ENCODE measurements at places on chromosomes 1 and 21.

DNA sequence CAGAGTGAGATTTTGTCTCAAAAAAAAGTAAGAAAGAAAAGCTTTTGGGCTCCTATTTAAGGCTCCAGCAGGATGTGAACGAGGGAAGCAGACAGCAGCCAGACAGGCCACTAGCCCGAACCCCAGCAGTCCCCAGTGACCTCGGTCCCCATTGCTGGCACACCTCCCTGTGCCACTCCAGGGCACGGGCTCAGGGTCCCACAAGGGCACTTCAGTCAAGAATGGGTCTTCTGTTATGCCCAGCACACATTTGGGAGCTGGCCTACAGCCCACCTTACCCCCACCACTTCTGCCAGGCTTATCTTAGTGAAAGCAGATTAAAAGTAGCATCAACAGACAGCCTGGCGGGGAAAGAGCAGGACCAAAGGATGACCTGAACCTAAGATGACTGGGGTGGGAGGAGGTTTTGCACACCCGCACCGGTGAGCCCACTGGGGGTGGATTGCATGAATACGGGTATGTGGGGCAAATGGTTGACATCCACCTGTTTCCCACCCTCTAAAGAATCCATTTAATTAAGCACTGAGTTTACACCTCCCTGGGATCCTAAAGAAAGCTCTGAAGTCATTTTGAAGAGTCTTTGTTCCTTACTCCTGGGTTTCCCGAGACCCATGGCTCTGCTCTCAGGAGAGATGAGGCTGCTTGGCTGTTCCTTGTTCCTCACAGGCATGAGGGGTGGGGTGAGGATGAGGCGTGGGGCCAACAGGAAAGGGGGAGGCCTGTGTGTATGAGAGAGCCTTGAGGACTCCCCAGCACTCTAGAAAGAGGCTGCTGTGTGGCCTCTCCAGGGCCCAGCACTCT lies 4.7 kb downstream of the CHI3L1 start:
- DNase-seq, result no peak

DNA sequence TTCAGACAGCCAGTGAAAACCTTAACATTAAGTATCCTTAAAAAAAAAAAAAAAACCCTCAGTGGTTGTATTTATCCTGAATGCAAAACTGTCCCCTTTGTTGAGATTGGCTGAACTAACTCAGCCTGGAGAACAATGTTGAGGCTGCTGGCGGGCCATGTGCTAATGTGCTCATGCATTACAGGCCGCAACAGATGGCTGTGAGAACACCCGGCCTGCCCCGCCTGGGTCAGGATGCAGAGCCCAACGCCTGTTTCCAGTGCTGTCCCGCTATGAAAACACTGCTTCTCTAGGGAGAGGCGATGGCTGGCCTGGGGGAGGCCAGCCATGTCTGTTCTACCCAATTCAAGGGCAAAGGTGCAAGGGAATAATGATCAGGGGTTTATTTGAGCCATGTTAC lies 13.8 kb downstream of the OLIG2 start:
- DNase-seq, result no peak

DNA sequence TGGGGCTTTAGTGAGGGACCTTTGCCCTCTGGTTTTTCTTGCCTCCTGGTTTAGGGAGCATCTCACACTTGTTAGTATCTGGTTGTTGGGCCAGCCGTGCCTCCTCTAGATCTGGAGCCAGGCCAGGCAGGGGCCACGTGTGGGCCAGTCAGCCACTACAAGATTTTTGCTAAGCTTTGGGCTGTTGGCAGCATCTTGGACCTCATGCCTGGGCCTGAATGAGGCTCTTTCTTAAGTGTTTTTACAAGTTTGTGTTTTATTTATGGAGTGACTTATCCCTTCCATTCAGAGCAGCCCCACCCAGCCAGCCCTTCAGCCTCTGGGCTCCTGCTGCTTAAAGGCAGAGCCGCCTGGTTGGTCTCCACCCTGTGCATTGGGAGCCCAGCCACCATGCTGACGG lies 1.6 kb upstream of the SH3BGRL3 start:
- no peak for DNase-seq

DNA sequence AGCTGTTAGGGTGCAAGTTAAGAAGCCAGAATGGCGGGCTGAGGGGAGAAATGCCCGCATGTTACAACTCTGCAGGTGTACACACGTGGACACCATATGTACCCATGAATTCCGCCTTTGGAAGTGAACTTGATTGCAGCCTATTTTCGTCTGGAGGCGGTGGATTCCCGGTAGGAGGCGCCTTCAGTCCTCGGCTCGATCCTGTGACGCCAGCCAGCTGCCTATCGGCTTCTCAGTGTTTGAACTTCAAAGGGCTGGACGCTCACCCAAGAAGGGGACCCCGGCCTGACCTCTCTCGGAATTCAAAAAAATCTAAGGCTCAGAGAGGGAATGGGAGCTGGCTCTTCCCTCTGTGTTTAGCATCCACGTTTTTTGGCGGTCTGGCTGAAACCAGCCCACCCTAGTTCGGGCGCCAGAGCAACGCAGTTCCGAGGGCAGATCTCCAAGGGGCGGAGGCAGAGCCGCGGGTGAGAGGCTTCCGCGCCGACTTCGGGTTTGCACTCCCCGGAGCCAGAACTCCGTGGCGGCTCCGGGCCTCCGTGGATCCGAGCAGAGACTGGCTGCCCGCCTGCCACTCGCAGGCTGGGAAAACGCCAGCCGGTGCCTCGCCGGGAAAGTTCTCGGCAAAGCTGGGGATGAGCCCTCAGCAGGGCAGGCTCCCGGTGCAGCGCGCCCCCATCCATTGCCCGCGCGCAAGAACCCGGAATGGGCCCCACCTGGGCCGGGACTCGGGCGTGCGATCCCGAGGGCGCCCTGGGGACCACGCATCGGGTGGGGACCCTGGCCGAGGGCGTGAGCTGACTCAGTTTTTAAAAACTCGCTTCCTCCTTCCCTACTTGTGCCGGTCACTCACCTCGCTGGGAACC lies 996 bp upstream of the TMEM51 start:
- DNase-seq, result no peak

- no peak for DNase-seq
These were observed 26.5 kb downstream of the AKNAD1 start for GRCh38 chr1:108830119-108831008.

- no peak for DNase-seq
These were observed 66.0 kb downstream of the PGBD5 start for GRCh38 chr1:230359992-230360668.

GRCh38 chr21:46081862-46082712 lies 15.8 kb upstream of the COL6A2 start:
- DNase-seq, result no peak

- DNase-seq, result peak; percentile 18
These were observed 19.8 kb downstream of the KMO start for GRCh38 chr1:241551759-241552638.

DNA sequence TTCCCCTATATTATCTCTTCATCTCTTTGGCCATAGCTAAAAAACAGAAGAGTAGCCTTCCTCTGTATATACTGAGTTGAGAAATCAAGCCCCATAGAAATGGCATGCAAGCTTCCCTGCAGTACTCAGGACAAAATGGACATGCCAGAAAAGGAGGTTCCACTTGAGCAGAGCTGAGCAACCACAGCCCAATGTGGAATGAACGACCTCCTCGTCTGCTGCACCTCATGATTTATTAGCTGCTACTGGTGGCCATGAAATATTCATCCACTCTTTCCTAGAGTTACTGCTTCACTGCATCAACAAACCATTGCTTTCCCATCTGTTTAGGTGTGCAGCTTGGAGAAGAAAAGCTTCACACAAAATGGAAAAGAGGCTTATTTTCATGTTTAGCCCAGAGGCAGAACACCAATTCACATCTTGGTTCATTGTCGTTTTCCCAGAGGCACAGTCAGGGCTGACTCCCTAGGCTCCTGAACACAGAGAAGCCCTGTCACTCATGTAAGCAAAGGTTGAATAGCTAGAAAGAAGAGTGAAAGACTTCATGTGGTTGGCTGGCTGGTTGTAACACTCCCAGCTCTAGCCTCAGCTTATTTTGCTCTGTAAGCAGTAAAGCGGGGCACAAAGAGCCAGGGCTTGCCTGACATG lies 148.0 kb downstream of the TSEN15 start:
- DNase-seq, result no peak

GRCh38 chr1:175697255-175697654 lies 46.1 kb downstream of the TNR start:
- no peak for DNase-seq

- DNase-seq, result no peak
These were observed 17.1 kb upstream of the FMO4 start for GRCh38 chr1:171296897-171297296.

DNA sequence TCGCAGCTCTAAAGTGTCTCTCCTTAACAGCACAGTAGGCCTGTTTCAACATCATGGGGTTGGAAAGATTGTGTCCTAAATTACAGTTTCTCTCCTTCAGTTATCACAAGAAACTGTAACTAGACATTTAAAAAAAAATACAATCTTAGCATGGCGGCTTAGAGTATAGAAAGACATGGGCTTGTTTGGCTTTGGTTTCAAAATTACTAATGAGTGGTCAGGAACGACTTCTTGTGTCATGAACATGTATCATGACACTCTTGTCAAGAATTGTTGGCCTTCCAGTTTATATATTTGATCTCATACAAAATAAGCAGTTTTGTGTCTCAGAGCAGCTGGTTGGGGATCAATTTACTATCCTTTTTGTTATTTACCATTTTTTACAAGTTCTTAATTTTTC lies 2.1 kb downstream of the GJA8 start:
- no peak for DNase-seq

DNA sequence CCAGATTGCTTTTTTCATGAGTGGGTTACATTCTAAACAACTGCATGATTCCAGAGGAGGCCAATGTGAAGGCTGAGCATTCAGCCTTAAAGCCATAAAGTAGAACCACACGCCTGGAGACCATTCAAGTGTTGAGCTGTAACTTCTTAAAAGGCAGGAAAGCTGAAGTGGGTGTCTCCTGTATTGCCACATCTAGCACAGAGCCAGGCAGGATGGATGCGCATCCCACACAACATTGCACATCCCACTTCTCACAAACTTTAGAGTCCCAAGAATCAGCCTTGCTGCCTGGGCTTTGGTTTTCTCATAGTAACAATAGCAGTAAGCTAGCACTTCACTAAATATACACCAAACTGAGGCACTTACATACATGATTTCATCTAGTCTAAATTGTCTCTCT lies 151.7 kb downstream of the DAB1 start:
- no peak for DNase-seq

- DNase-seq, result no peak
These were observed 452 bp upstream of the EXOSC10 start for GRCh38 chr1:11100149-11100493.

DNA sequence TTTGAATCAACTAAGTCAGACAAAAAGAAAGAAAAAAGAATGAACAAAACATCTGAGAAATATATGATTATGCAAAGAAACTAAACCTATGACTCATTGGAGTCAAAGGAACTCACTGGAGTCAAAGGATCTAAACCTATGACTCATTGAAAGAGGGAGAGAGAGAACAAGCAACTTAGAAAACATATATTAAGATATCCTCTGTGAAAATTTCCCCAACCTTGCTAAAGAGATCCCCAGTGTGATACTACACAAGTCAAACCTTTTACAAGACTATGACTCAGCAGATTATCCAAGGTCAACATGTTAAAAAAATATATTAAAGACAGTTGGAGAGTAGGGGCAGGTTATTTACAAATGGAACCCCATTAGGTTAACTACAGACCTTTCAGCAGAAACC lies 1538.3 kb downstream of the NCAM2 start:
- no peak for DNase-seq

GRCh38 chr1:78370356-78370755 lies 120.4 kb upstream of the PTGFR start:
- DNase-seq, result no peak

DNA sequence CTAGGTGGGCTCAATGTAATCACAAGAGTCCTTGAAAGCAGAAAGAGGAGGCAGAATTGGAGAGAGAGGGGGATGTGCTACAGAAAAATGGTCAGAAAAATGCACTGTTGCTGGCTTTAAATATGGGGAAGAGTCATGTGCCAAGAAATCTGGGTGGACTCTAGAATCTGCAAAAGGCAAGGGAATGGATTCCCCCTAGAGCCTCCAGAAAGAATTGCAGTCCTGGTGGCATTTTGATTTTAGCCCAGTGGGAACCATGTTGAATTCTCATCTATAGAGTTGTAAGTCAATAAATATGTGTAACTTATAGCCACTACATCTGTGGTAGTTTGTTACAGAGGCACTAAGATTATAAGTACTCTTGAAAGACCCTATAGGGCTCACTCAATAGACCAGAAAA lies 210.3 kb downstream of the ASTN1 start:
- no peak for DNase-seq

DNA sequence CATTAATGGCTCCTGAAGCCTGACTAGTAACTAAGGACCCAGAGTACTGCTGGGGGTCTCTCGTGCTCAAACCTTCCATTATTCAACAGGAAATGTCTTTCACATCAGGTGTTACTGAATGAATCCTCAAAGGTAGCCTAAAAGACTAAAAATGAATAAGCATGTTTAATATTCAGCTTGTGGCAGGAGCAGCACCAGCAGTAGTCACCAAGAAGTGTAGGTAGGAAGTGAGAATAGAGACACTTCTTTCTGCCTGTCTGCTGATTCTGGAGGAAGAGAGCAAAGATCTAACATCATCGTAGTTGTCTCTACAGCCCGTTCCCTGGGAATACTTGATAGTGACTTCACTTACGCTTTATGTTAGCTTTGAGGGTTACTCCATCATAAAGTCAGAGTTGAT lies 7.6 kb upstream of the SLC30A1 start:
- no peak for DNase-seq

- DNase-seq, result no peak
These were observed 30.8 kb downstream of the KCNA3 start for GRCh38 chr1:110643879-110644472.

GRCh38 chr1:232226197-232226712 lies 403.7 kb downstream of the SIPA1L2 start:
- no peak for DNase-seq

DNA sequence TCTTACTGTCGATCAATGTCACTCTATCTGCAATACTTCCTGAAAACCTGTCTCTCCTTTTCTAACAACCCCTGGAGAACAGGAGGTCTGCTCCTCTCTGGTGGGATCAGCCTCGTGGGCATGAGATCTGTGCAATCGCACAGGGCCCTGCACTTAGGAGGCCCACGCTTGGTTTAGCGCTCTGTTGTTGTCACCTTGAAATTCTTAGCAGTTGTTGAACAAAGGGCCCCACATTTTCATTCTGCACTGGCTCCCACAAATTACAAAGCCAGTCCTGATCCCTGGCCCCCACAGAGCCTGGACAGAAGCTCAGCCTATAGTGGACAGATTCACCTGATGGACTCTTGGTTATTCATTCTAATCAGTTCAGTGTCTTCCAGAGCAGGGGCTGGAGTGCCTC lies 18.6 kb downstream of the SPOCD1 start:
- no peak for DNase-seq

GRCh38 chr1:224223819-224224714 lies 41.0 kb downstream of the DEGS1 start:
- no peak for DNase-seq

DNA sequence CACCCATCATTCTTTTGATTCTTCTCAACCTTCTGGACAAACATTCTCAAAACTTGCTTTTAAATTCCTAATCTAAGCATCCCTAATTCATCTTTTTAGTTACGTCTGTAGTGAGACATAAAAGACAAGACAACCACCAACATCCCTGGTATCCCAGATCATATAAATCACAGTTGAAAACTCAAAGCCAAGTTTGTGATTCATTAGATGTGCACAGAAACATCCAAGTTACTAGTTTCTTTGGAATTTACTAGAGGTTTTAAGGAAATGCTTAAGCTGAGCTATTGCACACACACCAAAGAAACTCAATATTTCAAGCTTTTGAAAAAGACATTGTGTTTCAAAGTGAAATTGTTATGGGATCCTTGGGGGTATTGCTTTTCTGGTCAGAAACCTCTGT lies 47.6 kb downstream of the ATP6V1G3 start:
- no peak for DNase-seq
